ENCODE measurements at places on chromosomes 2 and 18.
A peak's percentile ranks its signal among the peaks of the same experiment; 100 is the strongest.

- DNase-seq: peak; percentile 65
Measured at GRCh38 chr2:180823546-180824141, 156.8 kb upstream of the UBE2E3 start.

GRCh38 chr2:233990261-233990798, 60.2 kb upstream of the SPP2 start:
- no peak for DNase-seq

DNA sequence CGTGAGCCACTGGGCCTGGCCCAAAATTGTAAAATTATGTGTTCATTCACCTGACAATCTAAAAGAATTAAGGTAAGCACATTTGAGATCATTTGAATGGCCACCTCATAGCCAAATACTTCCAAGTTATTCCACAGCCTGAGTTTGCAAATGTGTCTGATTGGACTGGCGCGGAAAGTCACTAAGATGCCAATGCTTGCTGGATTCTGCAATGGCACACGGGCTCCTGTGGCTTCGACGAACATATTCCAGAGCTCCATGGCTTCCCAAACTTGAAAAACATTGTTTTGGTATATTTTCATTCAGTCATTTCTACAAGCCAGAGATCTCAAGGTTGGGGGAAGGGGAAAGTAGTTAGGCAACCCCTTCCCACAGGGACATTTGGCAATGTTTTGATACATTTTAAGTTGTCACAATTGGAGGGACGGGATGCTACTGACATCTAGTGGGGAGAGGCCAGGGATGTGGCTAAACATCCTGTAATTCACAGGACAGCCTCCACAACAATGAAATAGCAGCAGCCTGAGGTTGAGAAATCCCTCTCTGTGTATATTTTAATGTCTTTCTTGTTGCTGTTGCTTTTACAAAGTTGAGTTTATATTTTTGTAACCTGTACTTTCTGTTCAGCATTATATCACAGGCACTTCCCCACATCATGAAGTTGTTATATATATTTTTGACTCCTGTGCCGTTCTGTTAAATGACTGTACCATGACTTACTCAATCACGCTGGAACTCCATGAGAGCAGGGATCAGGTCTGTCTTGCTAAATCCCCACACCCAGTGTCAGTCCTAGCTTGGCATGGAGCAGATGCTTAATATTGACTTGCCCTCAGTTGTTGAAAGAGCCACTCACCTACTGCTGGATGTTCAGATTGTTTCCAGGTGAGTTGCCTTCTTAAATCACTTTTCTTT, 56.9 kb downstream of the COL4A4 start:
- DNase-seq: peak; percentile 55

GRCh38 chr2:140580532-140581151, 1550.2 kb downstream of the LRP1B start:
- no peak for DNase-seq

DNA sequence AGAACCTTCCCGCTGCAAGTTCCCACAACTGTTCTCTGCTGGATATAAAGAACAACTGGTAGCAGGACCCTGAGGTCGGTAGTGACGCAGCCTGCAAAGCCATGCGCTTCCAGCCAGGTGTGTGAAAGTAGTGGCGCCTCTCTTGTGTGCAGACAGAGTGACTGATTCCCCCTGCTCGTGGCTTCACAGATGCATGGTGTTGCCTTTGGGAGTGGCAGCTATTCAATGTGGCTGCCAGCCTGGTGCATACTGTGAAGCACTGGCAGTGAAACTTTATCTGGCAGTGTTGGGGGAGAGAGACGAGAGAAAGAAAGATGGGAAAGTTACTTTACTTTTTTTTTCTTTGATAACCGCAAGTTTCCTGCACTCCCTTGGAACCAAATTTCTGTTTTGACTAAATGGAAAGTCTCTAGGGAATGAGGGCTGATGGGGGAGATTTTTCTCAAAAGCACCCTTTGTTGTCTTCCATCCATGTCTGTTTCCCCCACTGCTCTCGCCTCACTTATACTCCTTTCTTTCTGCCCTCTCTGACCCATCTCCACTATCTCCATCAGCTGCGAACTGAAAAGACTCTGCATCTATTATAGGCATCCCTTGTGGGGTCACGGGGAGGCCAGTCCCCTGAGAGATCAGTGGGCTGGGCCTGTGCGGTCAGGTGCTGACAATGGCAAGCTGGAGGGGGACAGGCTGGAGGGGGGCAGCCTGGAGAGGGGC, 90.0 kb upstream of the TNP1 start:
- no peak for DNase-seq

DNA sequence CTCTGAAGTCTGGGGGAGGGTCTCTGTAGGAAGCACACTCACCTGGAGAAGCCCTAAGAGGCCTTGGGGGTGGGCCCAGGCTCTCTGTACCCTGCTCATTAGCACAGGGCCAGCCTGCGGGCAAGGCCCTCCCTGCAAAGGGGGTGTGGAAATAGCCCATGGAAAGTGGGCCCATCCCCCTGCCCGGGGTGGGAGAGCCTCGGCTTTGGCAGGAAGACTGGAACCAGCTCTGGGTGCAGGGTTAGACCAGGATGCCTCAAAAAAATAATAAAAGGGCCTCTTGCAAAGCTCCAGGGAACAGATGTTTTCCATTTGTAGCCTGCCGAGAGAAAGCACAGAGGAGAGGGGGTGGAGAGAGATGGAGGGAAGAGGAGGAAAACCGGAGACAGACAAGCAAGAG, 98.7 kb downstream of the STPG4 start:
- peak; percentile 90 for DNase-seq

DNA sequence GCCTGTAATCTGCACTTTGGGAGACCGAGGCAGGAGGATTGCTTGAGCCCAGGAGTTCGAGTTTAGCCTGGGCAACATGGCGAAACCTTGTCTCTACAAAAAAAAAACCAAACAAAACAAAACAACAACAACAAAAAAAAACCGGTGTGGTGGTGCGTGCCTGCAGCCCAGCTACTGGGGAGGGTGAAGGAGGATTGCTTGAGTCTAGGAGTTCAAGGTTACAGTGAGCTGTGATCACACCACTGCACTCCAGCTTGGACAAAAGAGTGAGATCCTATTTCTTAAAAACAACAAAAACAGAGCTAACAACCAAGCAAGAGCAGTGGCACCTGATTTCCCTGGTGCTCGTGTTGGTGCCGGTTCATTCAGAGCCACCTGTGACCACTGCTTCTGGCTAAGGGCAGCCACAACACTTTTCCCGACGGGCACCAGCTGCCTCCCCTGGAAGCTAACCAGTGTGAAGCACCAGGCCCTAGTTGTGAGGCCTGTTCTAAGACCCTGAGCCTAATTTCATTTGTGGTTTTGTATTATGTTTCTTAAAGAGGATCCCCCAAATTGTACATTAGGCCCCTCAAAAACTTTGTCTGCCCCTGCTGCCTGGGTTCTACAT, 1.3 kb downstream of the AOX1 start:
- DNase-seq: no peak

DNA sequence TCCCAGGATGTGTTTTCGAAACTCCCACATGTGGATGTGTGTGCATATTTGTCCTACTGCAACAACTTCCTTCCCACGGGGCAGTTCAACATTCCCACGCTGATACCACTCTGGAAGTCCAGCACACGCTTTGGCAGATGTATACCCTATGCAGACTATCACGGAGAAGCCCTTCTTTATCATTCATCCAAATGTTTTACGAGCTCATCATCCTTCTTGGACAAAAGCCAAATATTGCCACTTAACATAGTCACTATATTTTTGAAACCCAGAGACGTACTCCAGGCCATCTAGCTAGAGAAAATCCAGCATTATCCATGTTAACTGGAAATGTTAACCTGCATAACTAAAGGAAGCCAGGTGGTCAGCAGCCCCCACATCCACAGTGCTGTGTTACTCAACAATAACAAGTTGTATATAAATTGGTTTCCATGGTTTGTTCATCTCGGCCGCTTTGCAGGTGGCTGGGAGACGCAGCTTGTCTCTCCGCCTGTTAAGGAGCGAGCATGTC, 131.5 kb downstream of the ZNF532 start:
- no peak for DNase-seq

DNA sequence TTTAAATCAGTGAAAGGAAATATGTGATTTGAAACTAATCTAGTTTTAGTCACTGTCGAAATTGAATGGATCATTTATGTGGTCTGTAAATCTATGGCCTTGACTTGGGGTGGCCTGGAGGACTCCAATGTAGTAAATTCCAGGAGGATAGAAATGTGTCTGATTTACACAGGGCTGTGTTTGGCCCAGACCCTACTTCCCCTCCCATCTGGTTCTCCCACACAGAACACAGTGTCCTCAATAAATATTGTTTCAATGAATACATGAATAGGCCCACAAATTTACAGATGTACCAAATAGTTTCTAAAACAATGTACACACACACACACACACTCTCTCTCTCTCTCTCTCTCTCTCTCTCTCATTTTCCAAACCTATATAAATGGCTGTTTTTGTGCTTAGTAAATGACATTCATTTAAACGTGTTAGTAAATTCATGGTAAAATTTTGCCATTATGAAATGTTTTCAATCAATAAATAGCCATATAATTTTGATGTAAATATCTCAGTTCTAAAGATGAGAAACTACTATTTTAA, 1.9 kb downstream of the CCDC68 start:
- no peak for DNase-seq
